Activated T-cell treated with anti-CD3 and anti-CD28 coated beads for 24 hours (primary cell): ENCODE measurements at places on chromosomes 5 and 9.

DNA sequence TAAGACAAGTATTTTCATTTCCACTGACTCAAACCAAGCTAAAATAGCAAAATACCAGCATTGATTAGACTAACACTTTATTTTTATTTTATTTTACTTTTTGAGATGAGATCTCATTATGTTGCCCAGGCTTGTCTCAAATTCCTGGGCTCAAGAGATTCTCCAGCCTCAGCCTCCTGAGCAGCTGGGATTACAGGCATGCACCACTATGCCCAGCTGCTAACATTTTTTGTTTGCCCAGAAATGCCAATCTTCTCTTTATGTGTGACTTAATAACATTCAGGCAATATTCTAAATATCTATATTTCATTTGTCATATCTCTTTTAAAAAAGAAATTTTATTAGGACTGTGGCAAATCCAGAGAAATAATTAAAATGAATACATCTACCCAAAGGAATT, 55.0 kb downstream of the OXCT1 start:
- no peak for DNase-seq

DNA sequence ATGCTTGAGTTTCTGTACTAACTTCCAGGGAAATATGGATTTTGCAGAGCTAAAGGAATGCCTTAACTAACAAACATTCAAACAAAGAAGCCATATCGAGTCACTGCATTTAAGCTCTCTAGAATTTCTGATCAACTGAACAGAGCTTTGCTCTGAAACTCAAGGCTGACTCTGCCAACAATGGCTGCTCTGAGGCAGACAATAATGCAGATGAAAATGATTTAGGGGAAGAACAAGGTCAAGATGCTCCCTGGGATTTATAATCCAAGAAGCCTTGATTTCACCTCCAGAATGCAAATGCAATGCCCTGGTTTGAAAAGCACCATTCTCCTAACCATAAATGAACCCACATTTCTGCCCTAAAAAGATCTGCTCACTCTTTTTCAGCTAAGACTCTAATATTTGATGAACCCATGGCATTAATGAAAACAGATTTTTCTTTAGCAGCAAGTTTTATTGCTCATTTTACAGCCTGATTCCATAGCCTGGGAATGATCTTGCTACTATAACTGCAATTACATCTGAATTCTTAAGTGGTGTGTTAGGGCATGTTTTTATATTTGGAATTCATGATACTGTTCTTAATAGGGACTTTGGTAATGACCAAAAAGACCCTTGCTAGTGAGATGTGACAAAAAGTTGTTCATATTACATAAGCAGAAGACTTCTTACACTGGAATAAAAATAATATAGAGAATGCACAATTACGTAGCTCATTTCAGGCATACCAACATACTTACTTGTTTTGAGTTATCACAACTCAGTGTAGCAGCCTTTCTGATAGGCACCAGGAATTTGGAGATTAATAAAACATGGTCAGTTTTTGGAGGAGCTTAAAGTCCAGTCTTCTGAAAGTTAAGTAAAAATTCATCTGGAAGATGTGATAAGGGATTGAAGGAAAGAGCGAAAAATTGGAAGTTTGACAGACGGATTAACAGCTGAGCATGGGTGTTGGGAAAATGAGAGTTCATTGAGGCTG, 169.4 kb downstream of the TRPM3 start:
- no peak for DNase-seq

- DNase-seq: no peak
Observed at GRCh38 chr9:128551657-128552152, 682 bp upstream of the SPTAN1 start.

- no peak for DNase-seq
Observed at GRCh38 chr5:98827161-98827560, 53.7 kb downstream of the RGMB start.

DNA sequence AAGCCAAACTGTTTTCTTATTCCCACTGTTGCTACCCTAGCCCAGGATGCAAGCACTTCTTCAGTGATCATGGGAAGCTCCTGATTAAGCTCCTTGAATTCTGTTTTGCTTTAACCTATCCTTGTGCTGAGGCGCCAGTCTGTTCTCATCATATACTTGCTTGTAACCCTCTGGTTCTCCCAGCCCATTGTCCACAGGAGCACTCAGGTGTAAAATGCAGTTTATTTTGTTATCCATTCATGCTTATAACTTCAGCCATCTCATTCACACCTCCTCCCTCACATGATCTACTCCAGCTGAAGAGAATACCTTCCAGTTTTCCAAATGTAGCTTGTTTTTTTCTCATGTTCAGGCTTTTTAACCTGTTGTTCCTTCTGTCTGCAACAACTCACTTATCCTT, 402.1 kb upstream of the BRINP1 start:
- no peak for DNase-seq
